ENCODE measurements at places on chromosomes 5 and 9. TPM values are rescaled to one million over a fixed set of nuclear protein-coding genes. Genes with fewer than 3 reads are reported as not detected.

The SMARCA2 gene
- total RNA-seq, result 98.0 TPM

The DRD1 gene
- not detected for total RNA-seq

The LIX1 gene
- total RNA-seq, result not detected

The CETN3 gene
- total RNA-seq, result 27.8 TPM

The TSLP gene
- total RNA-seq, result 5.3 TPM

The IQGAP2 gene
- total RNA-seq, result 4.1 TPM

The DNAJC18 gene
- 14.3 TPM for total RNA-seq

The GMCL2 gene
- not detected for total RNA-seq

The OR13C3 gene
- total RNA-seq, result not detected

The DPYSL3 gene
- 20.7 TPM for total RNA-seq

The ZNF483 gene
- 5.8 TPM for total RNA-seq

The ARL10 gene
- total RNA-seq, result 6.0 TPM

The SOWAHA gene
- total RNA-seq, result not detected

The SLC46A2 gene
- total RNA-seq, result not detected

The INSYN2B gene
- 0.08 TPM for total RNA-seq

The LURAP1L gene
- total RNA-seq, result 2.6 TPM

The MARCHF6 gene
- total RNA-seq, result 162 TPM

The PAPPA gene
- total RNA-seq, result 0.69 TPM

The IFNK gene
- total RNA-seq, result not detected

The COX7C gene
- total RNA-seq, result 1,860 TPM

The DBH gene
- total RNA-seq, result not detected

The ABCA1 gene
- 10.8 TPM for total RNA-seq

The SPINK7 gene
- not detected for total RNA-seq

The CTNND2 gene
- total RNA-seq, result 18.4 TPM

The ZNF454 gene
- total RNA-seq, result 2.6 TPM

The MVB12B gene
- 11.2 TPM for total RNA-seq

The FAM151B gene
- total RNA-seq, result 0.91 TPM

The GDF9 gene
- total RNA-seq, result 0.52 TPM

The CER1 gene
- total RNA-seq, result not detected

The PCDHGA5 gene
- 4.9 TPM for total RNA-seq

The C9 gene
- total RNA-seq, result not detected

The CD274 gene
- 14.7 TPM for total RNA-seq

The NCS1 gene
- 6.1 TPM for total RNA-seq

The FREM1 gene
- total RNA-seq, result 3.0 TPM

The NIPAL4 gene
- not detected for total RNA-seq

The LYRM7 gene
- total RNA-seq, result 33.0 TPM

The ROR2 gene
- total RNA-seq, result 0.74 TPM

The HSPB3 gene
- 418 TPM for total RNA-seq

The LCN12 gene
- 7.8 TPM for total RNA-seq

The ZDHHC11 gene
- 18.7 TPM for total RNA-seq

The CATSPER3 gene
- total RNA-seq, result 0.49 TPM

The TEX48 gene
- total RNA-seq, result not detected

The LTC4S gene
- total RNA-seq, result 10.9 TPM

The SH3GLB2 gene
- total RNA-seq, result 33.9 TPM

The APBA1 gene
- total RNA-seq, result 3.0 TPM

The GNA14 gene
- 2.2 TPM for total RNA-seq

The TMEM161B gene
- total RNA-seq, result 8.0 TPM

The ZBED3 gene
- 7.8 TPM for total RNA-seq

The PAEP gene
- not detected for total RNA-seq

The F2RL2 gene
- 0.22 TPM for total RNA-seq

The TRIM7 gene
- total RNA-seq, result 6.4 TPM

The THBS4 gene
- 51.4 TPM for total RNA-seq

The HTR1A gene
- total RNA-seq, result not detected

The BTNL8 gene
- 0.58 TPM for total RNA-seq

The ZNF879 gene
- 6.4 TPM for total RNA-seq

The ACOT12 gene
- not detected for total RNA-seq

Measured in left ventricle myocardium inferior (tissue), 1 donor.